ENCODE measurements at places on chromosomes 1 and 21.

GRCh38 chr1:226717256-226717909, 21.7 kb downstream of the ITPKB start:
- DNase-seq, result no peak

- DNase-seq, result no peak
Measured at GRCh38 chr1:3714284-3714741, 37.9 kb upstream of the CCDC27 start.

DNA sequence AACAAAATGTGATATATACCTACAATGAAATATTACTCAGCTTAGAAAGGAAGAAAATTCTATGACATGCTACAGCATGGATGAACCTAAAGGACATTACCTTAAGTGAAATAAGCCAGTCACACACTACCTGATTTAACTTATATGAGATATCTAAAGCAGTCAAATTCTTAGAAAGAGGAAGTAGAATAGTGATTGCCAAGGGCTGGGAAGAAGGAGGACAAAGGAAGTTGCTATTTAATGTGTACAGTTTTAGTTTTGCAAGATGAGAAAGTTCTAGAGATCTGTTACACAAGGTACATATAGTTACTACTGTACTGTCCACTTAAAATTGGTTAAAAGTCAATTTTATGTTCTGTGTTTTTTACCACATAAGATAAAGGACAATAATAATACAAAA, 87.5 kb upstream of the KCTD3 start:
- DNase-seq, result no peak

DNA sequence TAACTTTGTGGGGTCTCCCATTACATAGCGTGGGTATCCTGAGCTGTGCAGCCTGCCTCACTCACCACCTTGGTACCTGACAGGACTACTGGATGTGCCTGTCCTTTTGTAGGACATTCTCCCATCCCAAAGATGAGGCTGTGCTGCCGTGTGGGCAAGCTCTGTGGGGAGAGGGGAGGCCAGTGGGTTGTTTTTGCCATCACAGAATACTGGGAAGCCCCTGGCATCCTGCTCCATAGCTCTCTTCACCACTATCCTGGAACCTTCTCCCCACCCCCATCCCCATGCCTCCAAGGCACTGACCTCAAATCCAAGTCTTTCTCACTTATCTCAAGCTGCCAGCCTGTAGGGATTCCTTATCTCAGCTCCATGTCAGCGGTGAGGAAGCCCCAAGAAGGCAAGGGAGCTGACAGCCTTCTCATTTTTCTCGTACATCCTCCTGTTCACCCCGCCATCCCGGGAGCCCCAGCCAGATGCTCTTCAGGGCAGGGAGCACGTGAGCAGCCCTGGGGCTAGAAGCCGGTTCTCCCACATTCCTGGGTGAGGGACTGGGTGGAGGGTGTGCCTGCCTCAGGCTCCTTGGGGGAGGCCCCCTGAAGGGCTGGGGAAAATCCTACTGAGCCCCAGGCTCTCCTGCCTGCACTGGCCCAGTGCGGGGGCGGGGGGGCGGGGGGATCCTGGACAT, 2.4 kb upstream of the ELF3 start:
- DNase-seq, result peak; percentile 22

DNA sequence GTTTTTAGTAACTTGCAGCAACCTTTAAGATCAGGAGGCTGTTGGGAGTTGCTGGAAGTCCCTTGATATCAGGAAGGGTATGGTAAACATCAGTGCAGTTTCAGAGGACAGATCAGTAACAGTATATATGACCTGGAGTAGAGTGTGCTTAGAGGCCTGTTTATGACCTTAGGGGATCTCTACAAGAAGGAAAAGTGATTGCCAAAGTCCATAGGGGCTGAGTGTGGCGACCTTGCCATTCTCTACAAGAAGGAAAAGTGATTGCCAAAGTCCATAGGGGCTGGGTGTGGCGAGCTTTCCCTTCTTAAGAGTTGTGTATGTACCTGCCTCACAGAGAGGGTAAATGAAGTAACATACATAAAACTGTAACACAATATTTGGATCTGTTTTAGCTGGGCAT, 28.5 kb upstream of the AXDND1 start:
- DNase-seq, result no peak
